Esophagus squamous epithelium (tissue), 5 donors: ENCODE measurements at places on chromosomes 11 and 22.

DNA sequence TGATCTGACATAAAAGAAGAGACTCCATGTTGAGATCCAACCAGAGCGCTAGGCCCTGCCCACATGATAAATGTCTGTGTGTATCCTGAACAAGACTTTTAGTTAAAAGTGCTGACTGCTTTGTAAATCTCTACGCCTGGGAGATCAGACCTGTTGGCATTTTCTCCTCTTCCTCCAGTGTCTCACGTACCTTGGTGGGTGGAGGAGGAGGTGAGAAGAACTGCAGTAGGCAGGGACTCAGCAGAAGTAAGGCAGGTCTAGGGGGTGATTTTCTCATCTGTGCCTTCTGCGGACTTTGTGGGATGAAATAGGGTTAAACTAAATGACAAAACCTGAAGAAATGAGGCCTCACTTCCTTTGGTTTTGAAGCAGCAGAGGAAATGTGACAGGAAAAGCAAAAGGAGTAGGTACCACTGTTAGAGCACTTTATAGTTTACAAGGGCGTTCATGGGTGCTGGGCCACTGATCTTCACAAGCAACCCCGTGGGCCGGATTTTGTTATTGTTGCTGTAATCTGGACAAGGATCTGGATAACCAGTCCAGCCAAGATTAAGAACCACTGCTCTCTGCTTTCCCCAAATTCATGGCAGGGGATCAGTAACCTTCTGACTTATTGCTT, 36.7 kb upstream of the PLET1 start:
- no peak for DNase-seq

DNA sequence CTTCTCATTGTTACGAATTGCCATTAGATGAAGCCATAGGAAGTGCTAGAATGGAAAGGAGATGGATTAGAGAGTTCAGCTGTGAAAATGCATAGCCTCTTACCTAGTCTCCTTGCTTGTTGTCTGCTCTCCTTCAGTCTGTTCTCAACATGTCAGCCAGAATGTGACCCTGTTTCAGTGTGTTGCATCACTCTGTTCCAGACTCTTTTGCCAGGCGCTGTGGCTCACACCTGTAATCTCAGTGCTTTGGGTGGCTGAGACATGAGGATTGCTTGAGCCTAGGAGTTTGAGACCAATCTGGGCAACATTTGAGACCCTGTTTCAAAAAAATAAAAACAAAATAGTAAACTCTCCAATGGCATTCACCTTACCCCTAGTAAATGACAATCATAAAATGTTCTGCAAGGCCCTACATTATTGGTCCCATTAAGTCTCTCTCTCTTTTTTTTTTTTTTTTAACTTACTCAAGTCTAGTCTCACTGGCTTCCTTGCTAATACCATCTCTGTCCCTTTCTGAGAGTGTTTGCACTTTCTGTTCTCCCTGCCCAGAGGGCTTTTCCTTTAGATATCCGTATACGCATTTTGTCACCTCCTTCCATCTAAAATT, 39.4 kb downstream of the CYP2R1 start:
- DNase-seq = no peak

GRCh38 chr11:115385226-115385625, 119.0 kb downstream of the CADM1 start:
- no peak for DNase-seq

DNA sequence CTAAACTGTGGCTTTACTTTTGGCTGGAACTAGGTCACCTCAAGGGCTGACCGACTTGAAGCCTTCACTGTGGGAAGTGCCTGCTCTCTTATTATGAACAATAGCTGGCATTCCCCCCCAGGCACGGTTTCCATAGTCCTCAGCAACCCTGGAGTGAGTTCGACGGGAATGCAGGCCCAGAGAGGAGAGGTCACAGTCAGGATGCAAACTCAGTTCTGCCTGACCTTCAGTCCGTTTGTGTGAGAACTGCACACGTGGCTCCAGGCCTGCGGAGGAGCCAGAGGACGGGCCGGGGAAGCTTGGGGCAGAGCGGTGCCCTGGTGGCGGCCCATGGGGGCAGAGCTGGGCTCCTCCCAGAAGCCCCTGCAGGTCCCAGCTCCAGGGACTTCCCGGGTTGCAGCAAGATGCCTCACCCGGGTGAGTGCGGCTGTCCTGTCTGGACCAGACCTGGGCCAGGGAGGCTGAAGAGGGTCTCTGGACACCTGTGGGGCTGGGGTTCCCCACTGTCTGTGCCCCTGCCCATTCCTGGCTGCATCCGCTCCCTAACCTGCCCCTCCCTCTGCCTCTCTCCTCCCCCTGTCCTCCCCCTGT, 17.2 kb downstream of the SLC25A18 start:
- DNase-seq = no peak

DNA sequence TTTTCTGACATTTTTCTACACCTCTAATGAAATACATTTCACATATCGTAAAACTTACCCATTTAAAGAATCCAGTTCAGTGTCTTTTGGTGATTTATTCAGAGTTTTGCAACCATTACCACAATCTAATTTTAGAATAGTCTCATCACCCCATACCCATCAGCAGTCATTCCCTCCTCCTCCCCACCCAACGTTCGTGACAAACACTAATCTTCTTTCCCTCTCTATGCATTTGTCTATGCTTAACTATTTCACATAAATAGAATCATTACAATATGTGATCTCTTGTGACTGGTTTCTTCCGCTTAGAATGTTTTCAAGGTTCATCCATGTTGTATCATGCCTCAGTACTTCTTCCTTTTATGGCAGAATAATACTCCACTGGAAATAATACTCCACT, 9.5 kb downstream of the TTC28 start:
- DNase-seq = no peak

DNA sequence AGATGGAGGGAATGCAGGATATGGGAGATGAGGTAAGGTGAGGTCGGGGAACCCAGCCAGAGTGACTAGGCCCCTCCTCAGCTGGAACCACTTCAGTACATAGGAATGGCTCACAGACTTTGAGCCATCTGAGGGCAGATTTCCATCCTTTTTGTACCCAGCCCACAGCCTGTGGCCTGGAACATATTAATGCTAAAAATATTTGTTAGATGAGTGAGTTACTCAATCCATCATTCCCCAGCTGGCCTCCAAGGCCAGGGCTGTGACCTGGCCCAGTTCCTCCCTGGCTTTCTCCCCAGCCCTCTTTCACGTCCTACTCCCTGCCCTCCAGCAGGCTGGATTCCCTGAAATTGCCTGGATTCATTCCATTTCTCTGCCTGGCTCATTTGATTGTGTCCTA, 57.2 kb upstream of the PRDM11 start:
- DNase-seq = no peak

DNA sequence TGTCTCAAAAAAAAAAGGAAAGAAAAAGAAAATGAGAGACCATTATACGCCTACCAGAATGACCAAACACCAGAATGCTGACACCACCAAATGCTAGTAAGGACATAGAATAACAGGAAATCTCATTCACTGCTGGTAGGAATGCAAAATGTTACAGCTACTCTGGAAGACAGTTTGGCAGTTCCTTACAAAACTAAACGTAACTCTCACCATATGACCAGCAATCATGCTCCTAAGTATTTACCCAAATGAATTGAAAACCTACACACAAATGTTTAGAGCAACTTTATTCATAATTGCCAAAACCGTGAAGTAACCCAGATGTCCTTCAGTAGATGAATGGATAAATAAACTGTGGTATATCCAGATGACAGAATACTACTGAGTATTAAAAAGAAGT, 7.2 kb downstream of the CHKA start:
- DNase-seq = no peak

- no peak for DNase-seq
Observed at GRCh38 chr22:17814830-17815229, 40.6 kb upstream of the BID start.

DNA sequence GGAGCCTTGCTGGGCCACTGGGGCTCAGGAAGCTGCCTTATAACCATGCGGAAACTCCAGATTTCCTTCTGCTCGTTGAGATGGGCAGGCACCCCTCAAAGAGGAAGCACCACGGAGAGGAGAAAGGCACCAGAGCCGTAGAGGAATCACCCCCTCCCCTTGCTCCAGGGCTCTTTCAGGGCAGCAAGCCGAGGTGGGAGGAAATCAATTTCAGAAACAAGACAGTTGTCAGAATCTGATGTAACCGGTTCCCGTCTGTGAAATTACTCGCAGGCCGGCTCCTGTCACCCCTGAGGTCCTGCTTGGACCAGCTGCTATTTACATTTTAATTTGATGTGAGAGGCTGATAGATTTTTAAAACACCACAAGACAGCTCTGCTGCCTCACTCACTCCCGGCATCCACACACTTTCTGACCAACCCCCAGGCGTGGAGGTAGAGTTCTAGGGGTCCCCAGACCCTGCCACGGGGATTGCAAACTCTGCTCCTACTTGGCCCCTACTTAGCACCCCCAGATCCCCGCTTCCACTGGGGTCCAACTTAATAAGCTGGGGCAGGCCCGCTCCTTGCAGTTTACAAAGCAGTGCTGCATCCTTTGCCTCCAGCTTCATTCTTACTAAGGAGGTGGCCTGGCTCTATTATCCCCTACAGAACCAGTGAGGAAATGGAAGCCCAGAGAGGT, 162.5 kb downstream of the CEP164 start:
- DNase-seq = no peak

GRCh38 chr22:46057246-46058090, 80.5 kb upstream of the WNT7B start:
- DNase-seq = no peak

- no peak for DNase-seq
Observed at GRCh38 chr22:19668748-19669147, 45.6 kb upstream of the SEPTIN5 start.

- DNase-seq = no peak
Observed at GRCh38 chr11:92659793-92660192, 309.7 kb upstream of the MTNR1B start.

- no peak for DNase-seq
Observed at GRCh38 chr22:42895087-42895486, 38.0 kb upstream of the ARFGAP3 start.

- no peak for DNase-seq
Observed at GRCh38 chr11:13008625-13009475, at the start of gene RASSF10. TSS of gene RASSF10 (plus strand) at chr11:13009316. CDS start at chr11:13009577, 261 bp downstream.

DNA sequence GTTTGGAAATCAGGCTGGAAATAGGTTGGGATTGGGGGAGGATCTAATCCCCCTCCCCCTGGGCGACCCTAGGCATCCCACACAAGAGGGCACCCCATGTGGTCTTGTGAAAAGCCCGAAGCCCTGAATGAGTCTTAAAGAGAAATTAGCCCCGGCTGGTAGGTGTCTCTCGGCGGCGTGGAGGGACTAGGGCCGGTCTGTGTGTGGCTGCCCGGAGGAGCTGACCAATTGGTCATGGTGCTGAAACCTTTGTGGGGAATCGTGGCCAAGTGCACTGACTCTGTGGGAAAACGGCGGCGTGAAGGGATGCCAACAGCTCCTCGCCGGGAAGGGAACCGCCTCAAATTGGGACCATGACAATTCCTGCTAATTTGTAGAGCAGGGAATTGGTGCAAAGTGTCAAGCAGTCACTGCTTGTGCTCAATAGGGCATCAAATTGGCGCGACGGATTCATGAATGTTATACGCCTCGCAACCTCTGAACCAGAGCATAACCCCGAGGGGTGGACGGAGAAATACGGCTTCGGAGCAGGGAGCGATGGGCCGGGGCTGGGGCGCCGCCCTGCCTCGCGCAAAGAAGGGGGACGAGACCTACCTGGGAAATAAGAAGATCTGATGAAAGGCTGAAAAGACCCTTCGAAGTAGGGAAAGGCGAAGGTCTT, 1.5 kb downstream of the DBX1 start:
- DNase-seq = no peak

- DNase-seq = no peak
Observed at GRCh38 chr11:31264834-31265233, 104.7 kb downstream of the DCDC1 start.

DNA sequence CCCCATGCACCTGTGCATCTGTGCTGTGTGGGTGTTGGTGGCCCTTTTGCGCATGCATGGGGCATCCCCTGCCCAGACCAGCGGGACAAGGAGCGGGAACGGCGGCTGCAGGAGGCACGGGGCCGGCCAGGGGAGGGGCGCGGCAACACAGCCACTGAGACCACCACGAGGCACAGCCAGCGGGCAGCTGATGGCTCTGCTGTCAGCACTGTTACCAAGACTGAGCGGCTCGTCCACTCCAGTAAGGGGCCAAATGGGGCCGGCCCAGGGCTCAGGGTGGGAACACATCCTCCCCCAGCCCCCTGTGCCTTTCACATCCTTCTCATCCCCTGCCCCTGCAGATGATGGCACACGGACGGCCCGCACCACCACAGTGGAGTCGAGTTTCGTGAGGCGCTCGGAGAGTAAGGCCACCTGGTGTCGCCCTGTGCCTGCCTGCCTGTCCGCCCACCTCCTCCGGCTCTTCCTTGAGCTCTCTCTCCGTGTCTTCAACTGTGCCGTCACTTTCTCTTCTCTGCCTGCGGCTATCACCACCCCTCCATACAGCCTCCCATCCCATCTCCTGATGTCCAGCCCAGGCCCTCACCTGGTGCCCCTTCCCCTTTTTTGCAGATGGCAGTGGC, 10.6 kb downstream of the SELENOM start:
- DNase-seq = no peak

DNA sequence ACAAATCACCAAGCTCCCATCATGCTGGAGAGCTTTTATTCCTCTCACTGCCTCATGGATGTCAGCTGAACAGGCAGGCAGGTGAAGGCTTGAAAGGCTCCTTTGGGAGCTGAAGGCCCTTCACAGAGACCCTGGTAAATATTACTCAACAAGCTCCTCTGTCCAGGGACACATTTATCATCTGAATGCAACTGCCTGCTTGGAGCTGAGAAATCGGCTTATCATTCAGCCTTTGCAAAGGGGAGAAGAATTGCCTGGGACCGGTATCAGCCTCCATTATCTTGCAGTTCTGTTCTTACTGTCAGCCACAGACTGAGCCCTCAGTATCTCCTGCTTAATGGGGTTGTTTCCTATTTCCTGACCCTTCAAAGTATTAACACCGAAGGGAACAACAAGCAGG, 113.8 kb upstream of the PITPNB start:
- DNase-seq = no peak

- DNase-seq = no peak
Observed at GRCh38 chr11:89495951-89496350, 4.8 kb upstream of the NOX4 start.
